ENCODE measurements at places on chromosomes 5 and 9.
A peak's percentile ranks its signal among the peaks of the same experiment; 100 is the strongest.

DNA sequence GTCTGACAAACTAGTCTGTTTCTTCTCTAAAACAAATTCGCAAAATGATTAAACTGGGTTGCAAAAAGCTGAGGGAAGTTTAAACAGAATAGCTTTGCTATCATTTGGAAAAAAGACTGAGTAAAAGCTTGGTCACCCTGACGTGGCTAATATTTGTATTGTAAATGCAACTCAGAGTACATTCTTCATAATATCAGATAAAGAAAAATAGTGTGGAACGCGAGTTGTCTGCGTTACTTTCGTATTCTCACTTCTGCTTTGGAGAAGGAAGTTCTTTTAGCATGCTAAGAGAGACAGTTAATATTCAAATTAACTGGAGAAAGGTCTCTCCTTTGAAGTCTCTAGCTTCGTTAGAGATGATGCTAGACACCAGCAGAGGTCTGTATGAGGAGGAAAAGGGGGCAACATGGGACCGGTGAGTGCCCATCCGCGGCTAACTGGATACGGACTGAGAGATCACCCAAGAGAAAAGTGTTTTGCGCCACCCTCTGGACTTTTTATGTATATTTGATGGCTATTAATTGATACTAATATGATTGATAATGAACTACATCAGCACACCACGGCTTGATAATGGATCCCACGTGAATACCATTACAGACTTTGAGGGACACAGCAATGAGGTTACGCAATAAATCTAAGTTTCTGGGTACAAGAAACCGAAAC, 2.9 kb upstream of the CNTRL start:
- peak; percentile 74 for DNase-seq

- DNase-seq, result no peak
These were observed 59.3 kb upstream of the CD180 start for GRCh38 chr5:67255881-67256280.

DNA sequence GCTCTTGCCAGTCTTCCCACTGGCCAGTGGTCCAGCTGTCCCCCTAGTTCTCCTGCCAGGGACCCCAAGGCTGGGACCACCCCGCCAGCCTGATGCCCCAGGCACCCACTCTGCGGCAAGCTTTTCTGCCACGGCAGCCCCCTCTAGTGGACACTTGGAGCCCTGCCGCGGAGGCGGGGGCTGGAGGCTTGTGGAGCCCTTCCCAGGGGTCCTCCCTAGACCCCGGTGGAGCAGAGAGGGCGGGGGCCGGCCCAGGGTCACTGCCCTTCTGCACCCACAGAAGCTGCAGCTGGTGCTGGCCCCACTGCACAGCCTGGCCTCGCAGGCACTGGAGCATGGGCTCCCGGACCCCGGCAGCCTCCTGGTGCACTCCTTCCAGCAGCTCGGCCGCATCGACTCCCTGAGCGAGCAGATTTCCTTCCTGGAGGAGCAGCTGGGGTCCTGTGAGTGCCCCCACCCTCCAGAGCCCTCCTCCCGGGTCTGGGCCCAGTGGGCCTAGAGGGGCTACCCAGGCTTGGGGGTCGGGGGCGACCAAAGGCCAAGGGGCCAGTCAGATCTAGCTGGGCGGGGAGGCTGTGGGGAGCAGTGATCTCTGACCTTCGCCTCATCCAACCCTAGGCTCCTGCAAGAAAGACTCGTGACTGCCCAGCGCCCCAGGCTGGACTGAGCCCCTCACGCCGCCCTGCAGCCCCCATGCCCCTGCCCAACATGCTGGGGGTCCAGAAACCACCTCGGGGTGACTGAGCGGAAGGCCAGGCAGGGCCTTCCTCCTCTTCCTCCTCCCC, 9.1 kb downstream of the EGFL7 start:
- DNase-seq, result peak; percentile 87

DNA sequence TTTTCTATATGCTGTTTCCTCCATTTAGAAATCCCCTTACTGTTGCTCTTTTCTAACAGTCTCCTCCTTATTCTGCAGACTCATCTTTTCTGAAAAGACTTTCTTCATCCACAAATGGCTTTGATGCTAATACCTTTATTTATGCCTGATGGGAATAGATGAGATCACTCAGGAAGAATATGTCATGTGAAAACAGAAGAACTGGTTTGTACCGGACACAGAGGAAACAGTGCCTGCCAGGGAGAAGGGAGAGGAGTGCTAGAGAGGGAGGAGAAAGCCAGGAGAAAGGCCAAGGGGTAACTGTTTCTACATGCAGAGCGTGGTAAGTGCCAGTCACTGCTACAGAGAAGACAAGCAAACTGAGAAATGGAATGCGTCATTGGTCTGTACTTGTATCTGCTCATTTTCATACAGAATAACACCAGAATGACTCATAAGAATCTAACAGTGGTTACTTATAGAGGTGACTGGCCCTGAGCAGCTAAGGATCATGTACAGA, 45.9 kb upstream of the PJA2 start:
- peak; percentile 67 for DNase-seq
